ENCODE measurements at places on chromosomes 5 and 9. TPM values are rescaled to one million over a fixed set of nuclear protein-coding genes. Genes with fewer than 3 reads are reported as not detected.

GRCh38 chr9:108934323-108934893 is at the start of gene ABITRAM:
Gene ABITRAM, plus strand, starts transcription at chr9:108934400. Its CDS starts 87 bp downstream, at chr9:108934487.
- peak; percentile 71 for DNase-seq

DNA sequence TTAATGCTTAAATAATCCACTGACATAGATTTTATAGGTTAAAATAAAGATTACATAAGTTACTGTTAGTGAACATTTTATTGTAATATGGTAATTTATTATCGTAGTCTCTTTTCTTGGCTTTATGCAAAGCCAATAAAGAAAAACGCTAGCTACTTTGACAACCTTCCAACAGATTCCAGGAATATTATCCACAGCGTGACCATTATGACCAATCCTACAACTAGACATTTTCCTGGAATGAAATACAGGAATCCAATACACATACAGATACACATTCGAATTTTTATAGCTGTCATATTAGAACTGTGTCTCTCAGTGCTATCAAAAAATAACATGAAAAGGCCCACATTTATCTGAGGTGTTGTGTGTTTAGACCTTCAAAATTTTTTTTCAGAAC is 13.1 kb downstream of the RPS23 start:
- DNase-seq, result no peak

GRCh38 chr5:96963267-96963666 is 27.4 kb downstream of the LNPEP start:
- DNase-seq, result no peak

GRCh38 chr5:171882118-171882517 is 96.5 kb downstream of the SMIM23 start:
- no peak for DNase-seq

DNA sequence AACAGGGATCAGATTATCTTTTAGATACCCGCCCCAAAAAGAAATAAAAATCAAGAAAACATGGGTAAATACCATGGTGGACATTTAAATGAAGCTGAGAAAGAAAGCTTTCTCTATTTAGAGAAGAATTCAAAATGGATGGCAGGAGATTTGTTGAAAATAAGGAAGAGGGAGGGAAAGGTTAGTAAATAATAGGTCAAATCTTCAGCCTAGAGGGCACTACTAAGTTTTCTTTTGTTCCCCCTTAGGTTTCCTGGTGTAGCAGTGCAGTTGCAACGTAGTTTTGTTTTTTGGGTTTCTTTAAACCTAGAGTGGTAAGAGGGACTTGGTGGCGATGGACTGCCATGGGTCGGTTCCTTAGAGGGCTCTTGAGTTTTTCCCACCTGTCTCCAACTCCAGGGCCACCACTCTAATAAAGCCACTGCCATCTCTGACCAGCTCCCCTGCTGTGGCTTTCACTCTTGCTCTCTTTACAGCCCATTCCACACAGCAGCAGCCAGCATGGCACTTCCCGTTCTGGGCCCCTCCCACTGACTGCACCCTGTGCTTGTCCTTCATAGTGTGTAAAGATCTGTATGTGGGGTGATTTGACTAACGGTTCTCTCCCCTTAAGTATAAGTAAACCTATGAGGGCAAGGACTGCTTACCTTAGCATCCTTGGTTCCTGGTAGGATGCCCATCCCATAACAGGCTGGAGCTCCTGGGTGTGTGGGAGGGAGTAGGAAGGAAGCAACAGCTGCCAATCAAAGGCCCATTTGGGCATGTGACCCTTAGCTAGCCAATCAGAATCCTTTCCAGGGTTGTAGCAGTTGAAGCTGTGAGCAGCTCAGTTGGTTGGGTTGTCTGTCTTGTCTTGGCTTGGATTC is 118.3 kb downstream of the SLC1A3 start:
- no peak for DNase-seq

- DNase-seq, result no peak
Observed at GRCh38 chr5:135024956-135025729, 8.9 kb downstream of the PITX1 start.

GRCh38 chr5:142474431-142475094 is 149.7 kb upstream of the SPRY4 start:
- no peak for DNase-seq

GRCh38 chr5:53030893-53031292 is 41.7 kb downstream of the ITGA2 start:
- DNase-seq, result no peak

DNA sequence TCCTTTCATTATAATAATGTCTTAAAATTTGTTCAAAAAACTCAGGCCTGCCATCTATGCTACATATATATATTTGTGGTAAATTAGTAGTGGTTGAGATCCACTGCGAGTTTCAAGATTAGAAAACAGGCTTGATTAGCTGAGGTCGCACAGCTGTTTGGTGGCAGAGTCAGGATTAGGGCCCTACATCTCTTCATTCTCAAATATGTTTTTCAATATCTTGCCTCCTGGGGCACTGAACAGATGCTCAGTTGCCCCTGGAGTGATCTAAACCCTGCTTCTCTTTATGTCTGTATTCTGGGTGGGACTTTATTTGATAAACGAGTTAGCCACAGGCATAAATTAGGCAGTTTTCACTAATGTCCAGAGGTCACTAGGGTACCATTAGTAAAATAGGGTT is 27.8 kb upstream of the CEP120 start:
- DNase-seq, result no peak

DNA sequence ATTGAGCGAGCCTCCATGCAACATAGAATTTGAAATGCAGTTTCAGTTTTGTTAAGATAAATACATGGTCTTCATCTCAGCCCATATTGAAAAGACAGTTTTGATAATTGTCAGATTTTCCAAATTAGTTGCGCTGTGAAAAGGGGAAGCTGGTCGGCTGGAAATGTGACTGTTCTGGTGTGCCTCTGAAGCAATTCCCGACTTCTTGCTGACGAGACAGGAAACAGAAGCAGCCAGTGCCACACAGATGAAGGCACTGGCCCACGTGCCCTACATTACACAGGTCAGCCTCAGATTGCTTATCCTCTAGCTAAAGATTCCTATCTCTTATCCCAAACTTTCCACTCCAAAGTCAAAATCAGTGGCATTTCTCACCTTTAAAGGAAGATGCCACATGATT is 214.1 kb upstream of the TLE4 start:
- DNase-seq, result no peak

DNA sequence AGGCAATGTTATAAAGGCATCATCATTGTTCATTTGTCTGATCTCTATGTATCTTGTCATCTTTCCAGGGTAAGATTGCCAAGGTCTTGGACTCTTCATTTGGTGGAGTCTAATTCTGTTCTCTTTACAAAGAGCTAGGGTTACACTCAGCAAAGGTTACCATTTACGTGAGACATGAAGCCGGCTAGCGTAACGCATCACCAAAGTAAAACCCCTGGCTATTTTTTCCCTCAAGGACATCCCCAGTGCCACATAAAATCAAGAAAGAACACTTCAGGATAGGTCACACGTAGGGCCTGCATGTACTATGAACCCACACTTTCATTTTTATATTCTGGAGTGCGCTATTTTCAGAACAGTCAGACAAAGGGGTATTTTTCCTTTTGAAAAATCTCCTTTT is 20.0 kb upstream of the MYOT start:
- no peak for DNase-seq

DNA sequence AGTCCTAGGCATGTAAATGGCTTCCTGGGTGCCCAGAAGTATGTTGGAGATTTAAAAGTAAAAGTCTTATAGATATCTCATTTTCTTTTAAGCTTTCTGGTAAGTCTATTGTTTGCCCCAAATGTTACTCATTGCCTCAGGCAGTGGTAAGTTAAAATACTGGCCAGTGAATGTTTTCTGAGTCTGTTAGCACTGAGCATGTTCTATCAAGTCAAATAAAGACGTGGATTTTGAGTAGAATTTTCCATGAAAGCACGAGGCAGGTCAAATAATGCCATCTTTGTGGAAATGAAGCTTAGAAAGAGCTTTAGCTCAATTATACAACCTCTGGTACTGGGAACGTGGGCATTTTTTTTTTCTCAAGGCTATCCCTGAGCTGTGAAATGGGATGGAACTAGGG is 651.3 kb upstream of the ACO1 start:
- DNase-seq, result no peak

- no peak for DNase-seq
Observed at GRCh38 chr5:175466700-175467318, 11.6 kb upstream of the SFXN1 start.

DNA sequence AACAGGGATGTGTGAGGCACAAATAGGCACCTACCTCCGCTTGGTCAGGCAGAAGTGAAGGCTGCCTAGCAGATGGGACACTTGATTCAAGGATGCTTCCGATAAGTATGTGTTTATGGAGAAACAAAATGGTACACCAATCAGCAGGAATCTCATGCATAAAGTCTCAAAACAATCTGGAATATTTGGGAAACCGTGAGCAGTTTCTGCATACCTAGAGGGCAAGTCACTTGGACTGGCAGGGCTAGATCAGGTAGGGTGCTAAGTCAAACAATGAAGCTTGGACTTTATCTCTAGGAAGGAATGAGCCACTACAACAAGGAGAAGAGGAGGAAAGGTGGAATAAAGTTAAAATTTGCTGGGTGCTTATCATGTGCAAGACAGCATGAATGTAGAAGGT is 5.5 kb downstream of the EPB41L4A start:
- DNase-seq, result no peak

- DNase-seq, result no peak
Observed at GRCh38 chr9:127493592-127494303, 42.4 kb downstream of the LRSAM1 start.

GRCh38 chr5:135641319-135641718 is 62.5 kb upstream of the CXCL14 start:
- DNase-seq, result no peak

GRCh38 chr5:126605525-126605924 is 4.8 kb downstream of the PHAX start:
- DNase-seq, result no peak

DNA sequence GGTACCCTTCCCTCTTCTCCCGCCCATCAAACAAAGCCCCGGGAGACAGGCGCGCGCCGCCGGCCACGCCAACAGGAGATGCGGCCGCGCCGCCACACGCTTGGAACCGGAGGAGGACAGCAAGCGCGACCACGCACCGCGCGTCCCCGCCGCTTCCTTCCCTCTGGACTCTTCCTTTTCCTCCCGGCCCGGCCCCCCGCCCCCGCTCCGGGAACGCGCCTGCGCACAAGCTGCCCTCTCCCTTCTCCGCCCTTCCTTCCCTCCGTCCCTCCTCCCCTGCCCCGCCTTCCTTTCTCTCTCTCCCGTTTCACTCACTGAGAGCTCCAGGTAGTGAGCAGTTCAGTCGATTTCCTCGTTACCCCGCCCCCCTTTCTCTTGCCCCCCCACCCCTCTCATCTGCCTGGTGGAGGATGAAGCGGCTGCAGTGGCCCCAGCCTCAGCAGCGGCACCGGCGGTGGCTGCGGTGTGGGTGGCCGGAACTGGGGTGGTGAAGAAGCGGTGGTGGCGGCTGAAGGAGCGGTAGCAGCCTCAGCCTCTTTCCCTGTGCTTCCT is at the start of gene RASA1:
Gene RASA1 (plus strand): TSS at position 310 of the 552 bp plus-strand sequence. CDS start 569 bp downstream, outside the sequence.
- DNase-seq, result peak; percentile 77

DNA sequence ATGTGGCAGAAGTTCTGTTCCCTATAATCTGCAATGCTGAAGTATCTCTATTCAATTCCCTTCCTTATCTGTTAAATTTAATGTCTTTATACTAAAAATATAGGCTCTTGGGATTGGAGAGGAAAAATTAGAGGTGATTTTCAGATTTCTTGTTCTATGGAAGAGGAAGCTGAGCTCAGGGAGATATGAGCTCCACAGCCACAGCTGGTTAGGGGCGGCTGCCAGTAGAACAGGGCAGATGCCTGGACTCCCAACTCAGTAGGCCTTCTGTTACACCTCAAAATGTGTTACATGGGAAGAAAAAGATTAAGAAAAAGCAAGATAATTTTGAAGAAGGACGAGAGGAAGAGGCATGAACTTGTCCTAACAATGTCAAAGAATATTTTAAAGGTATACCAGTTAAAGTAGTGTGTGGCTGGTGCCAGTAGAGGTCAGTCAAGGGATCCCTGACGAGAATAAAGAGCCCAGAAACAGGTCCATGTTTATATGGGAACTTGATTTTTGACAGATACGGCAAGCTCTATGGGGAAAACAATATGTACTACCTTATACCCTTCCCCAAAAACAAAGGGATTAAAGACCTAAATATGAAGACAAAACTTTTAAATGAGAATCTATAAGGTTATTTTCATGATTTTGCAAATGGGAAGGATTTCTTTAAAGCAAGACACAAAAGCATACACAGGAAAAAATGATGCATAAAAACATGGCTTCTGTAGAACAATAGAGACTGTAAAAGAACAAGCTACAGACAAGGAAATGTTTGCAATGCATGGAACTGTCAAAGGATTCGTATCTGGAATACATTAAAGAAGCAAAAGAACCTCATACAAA is 28.7 kb downstream of the DNAJC21 start:
- peak; percentile 27 for DNase-seq

SPINK13 gene
- polyA plus RNA-seq, result 0.58 TPM

CARD9 gene
- polyA plus RNA-seq, result 3.0 TPM

STK32A gene
- 19.4 TPM for polyA plus RNA-seq

SLC9A3 gene
- 53.0 TPM for polyA plus RNA-seq

CCDC171 gene
- polyA plus RNA-seq, result 6.6 TPM

SLC45A2 gene
- polyA plus RNA-seq, result 0.82 TPM

NEURL1B gene
- 17.0 TPM for polyA plus RNA-seq

PRPF4 gene
- polyA plus RNA-seq, result 44.2 TPM

CRB2 gene
- polyA plus RNA-seq, result 19.3 TPM

WDR70 gene
- polyA plus RNA-seq, result 45.6 TPM

SLF1 gene
- 15.7 TPM for polyA plus RNA-seq

TSSK1B gene
- polyA plus RNA-seq, result not detected

ADRB2 gene
- 0.29 TPM for polyA plus RNA-seq

IFNA2 gene
- not detected for polyA plus RNA-seq

LCNL1 gene
- polyA plus RNA-seq, result 0.17 TPM

CDC20B gene
- 0.95 TPM for polyA plus RNA-seq
